Breast epithelium (tissue), 4 donors: ENCODE measurements at places on chromosomes 6 and 20. TPM values are rescaled to one million over a fixed set of nuclear protein-coding genes. Genes with fewer than 3 reads are reported as not detected.

- peaks cover 14% of the 10 kb centered on the region for H3K4me1 ChIP-seq
- no peak overlapping the region for H3K27ac ChIP-seq
- no peaks in the 10 kb centered on the region for H3K36me3 ChIP-seq
- H3K4me3 ChIP-seq: no peak overlapping the region
Measured at GRCh38 chr6:53436526-53437303, 88.0 kb upstream of the ELOVL5 start.

Gene SLC22A2
- total RNA-seq: not detected

Gene PACRG
- 0.64 TPM for total RNA-seq

GRCh38 chr6:52706001-52706400 lies 35.1 kb downstream of the TMEM14A start:
- H3K4me1 ChIP-seq: no peaks in the 10 kb centered on the region
- DNase-seq: no peak
- no peak overlapping the region for H3K4me3 ChIP-seq
- no peaks in the 10 kb centered on the region for H3K36me3 ChIP-seq
- H3K27ac ChIP-seq: no peak overlapping the region
- no peaks in the 10 kb centered on the region for H3K27me3 ChIP-seq

Gene PNLDC1
- total RNA-seq: 0.29 TPM

DNA sequence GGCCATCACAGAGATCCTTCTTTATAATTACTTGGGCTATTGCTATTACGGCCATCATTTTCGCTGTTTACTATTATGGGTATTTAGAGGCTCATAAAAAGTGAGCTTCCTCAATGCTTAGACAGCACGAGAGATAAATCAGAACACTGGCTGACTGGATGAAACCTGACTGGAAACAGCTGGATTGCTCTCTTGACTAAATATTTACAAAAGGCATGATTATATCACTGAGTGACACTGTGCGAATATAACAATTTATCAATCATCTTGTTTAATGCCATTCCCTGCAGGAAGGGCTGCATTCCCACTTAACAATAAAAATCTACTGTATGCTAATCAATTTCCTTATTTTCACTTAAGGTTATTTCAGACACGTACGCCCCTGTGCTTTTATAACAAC lies 260.1 kb upstream of the ARID1B start:
- no peak overlapping the region for H3K4me3 ChIP-seq
- no peaks in the 10 kb centered on the region for H3K27me3 ChIP-seq
- H3K27ac ChIP-seq: no peak overlapping the region
- DNase-seq: no peak
- H3K4me1 ChIP-seq: no peaks in the 10 kb centered on the region

Gene SUMO4
- 3.0 TPM for total RNA-seq

- no peak overlapping the region for H3K4me3 ChIP-seq
- no peak for DNase-seq
- H3K27me3 ChIP-seq: no peaks in the 10 kb centered on the region
- peaks cover 9% of the 10 kb centered on the region for H3K4me1 ChIP-seq
- no peak overlapping the region for H3K27ac ChIP-seq
- H3K36me3 ChIP-seq: no peaks in the 10 kb centered on the region
Measured at GRCh38 chr6:19157486-19157885, 679.7 kb upstream of the ID4 start.

Gene VGLL2
- not detected for total RNA-seq

DNA sequence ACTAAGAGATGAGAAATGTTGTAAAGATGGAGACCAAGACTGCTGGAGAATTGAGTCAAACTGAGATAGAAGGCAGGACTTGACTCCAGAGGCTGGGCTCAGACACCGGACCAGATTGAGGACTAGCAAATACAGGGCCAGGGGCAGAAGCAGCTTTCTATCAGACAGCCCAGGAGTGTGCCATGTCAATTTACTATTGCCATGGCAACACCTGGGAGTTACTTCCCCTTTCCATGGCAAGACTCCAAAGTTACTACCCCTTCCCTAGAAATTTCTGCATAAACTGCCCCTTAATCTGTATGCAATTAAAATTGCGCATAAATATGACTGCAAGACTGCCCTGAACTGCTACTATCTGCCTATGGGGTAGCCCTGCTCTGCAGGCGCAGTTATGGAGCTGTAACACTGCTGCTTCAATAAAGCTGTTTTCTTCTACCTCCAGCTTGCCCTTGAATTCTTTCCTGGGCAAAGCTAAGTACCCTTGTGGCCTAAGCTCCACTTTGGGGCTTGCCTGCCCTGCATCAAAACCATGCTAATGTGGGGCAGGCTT lies 90.1 kb upstream of the EDN1 start:
- H3K4me1 ChIP-seq: no peaks in the 10 kb centered on the region
- no peak for DNase-seq
- H3K27me3 ChIP-seq: no peaks in the 10 kb centered on the region
- no peak overlapping the region for H3K4me3 ChIP-seq

- no peaks in the 10 kb centered on the region for H3K36me3 ChIP-seq
- no peaks in the 10 kb centered on the region for H3K27me3 ChIP-seq
- H3K4me1 ChIP-seq: no peaks in the 10 kb centered on the region
- H3K27ac ChIP-seq: peak overlapping the region; percentile 99
- no peak for DNase-seq
- H3K4me3 ChIP-seq: peak overlapping the region; percentile 98
Measured at GRCh38 chr6:85644279-85644762, 1.6 kb upstream of the SYNCRIP start.

- no peak overlapping the region for H3K27ac ChIP-seq
- peak overlapping the region; percentile 65 for H3K4me3 ChIP-seq
- H3K36me3 ChIP-seq: no peaks in the 10 kb centered on the region
Measured at GRCh38 chr6:28657769-28658465, 132.2 kb downstream of the GPX5 start.

GRCh38 chr20:32168184-32168910 lies 39.2 kb downstream of the PLAGL2 start:
- no peak overlapping the region for H3K4me3 ChIP-seq
- no peak for DNase-seq
- H3K4me1 ChIP-seq: no peaks in the 10 kb centered on the region
- no peak overlapping the region for H3K27ac ChIP-seq
- H3K36me3 ChIP-seq: no peaks in the 10 kb centered on the region

Gene PPP2R5D
- 34.7 TPM for total RNA-seq

Gene NFYA
- total RNA-seq: 33.4 TPM

GRCh38 chr20:63501818-63502670 lies 3.2 kb upstream of the EEF1A2 start:
- no peaks in the 10 kb centered on the region for H3K36me3 ChIP-seq
- peaks cover 7% of the 10 kb centered on the region for H3K27me3 ChIP-seq
- peaks cover 10% of the 10 kb centered on the region for H3K4me1 ChIP-seq
- no peak for DNase-seq
- H3K4me3 ChIP-seq: no peak overlapping the region

DNA sequence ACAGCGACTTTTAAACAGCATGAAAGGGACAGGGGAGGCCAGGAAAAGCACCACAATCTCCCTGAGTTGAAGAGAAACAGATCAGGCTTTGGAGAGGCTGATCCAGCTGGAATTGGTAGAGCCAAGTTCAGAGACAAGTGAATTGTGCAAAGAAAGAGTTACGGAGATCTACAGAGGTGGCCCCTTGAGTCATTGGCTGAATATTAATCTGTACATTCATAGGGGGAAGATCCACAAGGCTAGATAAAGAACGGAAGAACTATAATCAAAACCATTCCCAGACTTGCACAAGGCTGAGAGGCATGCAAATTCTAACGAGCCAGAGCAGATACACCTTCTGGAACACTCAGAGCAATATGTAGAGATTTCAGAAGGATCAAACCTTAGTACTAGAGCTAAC lies 14.2 kb upstream of the FOXQ1 start:
- H3K27ac ChIP-seq: no peak overlapping the region
- DNase-seq: no peak
- no peaks in the 10 kb centered on the region for H3K27me3 ChIP-seq
- no peaks in the 10 kb centered on the region for H3K36me3 ChIP-seq
- no peak overlapping the region for H3K4me3 ChIP-seq

DNA sequence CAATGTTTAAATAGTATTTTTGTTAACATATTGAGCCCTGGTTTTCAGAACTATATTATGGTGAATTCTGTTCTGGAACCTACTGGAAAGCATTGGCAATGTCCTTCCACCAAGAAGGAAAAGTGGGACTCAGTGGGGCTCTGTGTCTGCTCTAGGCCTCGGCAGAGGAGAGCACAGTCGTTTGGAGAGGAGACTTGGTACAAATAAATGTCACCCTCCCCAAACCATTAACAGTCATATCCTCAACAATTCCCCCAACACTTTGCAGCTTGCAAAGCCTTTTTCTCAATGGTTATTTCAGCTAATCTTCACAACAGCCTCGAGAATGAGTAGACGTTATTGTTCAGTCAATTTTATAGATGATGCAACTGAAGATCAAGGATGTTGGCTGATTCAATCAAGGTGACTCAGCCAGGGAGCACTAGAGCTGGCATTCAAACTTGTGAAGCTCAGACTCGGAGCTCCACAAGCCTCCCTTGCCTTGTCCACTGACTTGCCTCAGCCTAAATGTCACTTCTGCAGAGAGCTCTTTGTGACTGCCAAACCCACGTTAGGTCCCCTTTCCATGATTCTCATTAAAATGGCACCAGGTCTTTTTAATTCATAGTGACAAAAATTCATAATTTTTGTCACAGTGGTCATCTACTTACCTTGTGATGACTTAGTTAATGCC lies 60.6 kb downstream of the TOX2 start:
- H3K36me3 ChIP-seq: no peaks in the 10 kb centered on the region
- H3K4me1 ChIP-seq: no peaks in the 10 kb centered on the region
- H3K27ac ChIP-seq: no peak overlapping the region

Gene TRIM10
- not detected for total RNA-seq

Gene DSP
- total RNA-seq: 165 TPM

DNA sequence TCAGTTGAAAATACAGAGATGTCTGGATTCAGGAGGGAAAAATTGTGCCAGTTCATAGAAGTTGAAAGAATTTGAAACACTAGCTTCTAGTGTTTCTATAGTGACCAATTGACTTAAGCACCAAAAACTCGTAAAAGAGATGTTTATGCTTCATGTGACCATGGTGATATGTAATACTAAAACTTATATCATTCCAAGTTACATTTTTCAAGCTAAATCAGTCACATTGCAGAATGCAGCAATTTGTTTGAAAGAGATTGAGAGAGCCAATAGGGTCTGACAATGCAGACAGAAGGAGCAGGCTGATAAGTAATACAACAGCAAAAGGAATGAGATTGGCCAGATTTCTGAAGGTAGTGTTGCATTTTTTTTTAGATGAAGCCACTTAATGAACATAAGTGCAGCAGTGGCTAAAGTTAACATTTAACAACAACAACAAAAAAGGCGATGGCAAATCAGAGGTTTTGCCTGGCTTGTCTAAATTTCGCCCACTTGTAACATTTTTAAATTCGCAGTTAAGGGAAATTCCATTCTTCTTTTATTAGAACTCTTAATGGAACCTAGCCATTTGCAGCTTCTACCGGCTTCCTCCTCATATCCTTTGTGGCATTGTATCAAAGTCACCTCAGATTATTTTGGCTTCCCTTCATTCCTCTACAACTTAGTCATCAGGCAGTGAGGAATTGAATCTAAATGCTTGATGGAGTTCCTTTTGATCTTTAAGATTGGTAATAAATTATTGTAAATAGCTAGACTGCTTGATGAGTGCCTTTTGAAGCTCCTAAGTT lies 484.0 kb upstream of the SOX4 start:
- no peaks in the 10 kb centered on the region for H3K36me3 ChIP-seq
- no peak for DNase-seq
- H3K4me3 ChIP-seq: no peak overlapping the region
- peak overlapping the region; percentile 30 for H3K27ac ChIP-seq

GRCh38 chr6:158383542-158383941 lies 71.3 kb downstream of the TULP4 start:
- H3K4me1 ChIP-seq: no peaks in the 10 kb centered on the region
- no peak for DNase-seq
- H3K36me3 ChIP-seq: no peaks in the 10 kb centered on the region
- H3K27ac ChIP-seq: no peak overlapping the region
- H3K27me3 ChIP-seq: no peaks in the 10 kb centered on the region
- H3K4me3 ChIP-seq: no peak overlapping the region

GRCh38 chr20:61934716-61935530 lies 130.8 kb downstream of the TAF4 start:
- no peak overlapping the region for H3K27ac ChIP-seq
- no peaks in the 10 kb centered on the region for H3K27me3 ChIP-seq
- H3K4me1 ChIP-seq: no peaks in the 10 kb centered on the region
- no peaks in the 10 kb centered on the region for H3K36me3 ChIP-seq

Gene TRIM15
- not detected for total RNA-seq

Gene HTR1E
- not detected for total RNA-seq

Gene PGBD1
- 4.6 TPM for total RNA-seq

Gene NKAIN4
- total RNA-seq: not detected

Gene TFAP2B
- total RNA-seq: 14.4 TPM

DNA sequence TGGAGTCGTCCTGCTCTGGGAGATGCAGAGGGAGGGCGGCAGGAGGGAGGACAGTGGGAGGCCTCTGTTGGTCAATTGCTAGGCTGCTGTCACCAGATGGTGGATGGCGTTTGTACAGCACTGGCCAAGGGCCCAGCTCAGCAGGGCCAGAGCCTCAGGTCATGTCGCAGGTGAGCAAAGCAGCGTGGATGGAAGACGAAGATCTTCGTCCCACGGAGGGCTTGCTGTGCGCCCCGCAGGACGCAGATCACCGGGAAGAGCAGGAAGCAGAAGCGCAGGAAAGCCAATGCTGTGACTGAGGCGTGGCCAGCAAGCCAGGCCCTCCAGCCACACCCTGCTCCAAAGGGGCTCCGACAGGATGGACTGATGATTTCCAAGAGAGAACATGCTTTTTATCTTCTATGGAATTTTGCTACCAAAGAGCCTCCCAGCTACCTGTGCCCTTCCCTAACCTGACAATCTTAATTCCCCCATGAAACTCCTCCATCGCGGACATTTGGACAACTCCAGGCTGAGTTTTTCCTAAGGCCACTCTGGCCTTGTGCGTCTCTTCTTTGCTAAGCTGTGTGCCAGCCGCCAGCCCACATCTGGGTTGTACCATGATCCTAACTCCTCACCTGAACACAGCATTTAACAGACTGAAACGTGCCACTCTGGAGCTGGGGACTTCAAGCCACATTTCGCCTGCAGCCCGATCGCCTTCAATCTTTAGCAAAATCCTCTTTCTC lies 3.5 kb upstream of the SLCO4A1 start:
- no peak for DNase-seq
- H3K36me3 ChIP-seq: no peaks in the 10 kb centered on the region
- no peak overlapping the region for H3K27ac ChIP-seq

DNA sequence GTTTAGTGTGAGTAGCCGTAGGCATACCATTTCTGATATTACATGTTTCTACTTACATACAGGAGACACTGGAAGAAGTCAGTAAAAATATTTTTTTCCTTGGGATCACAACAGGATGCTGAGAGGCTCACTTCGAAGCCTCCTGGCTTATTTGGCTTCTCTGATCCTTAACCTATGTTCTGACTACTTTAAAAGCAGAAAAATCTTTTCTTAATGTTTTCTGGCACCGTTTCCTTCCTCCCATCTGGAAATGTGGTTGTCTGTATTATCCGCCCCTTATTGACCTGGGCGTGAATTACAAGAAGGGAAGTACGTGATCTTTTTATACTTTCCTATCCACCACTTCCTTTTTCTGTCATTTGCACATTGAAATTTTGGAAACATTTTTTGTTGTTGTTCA lies 379.6 kb downstream of the COL12A1 start:
- no peak overlapping the region for H3K4me3 ChIP-seq
- H3K27me3 ChIP-seq: no peaks in the 10 kb centered on the region
- no peaks in the 10 kb centered on the region for H3K4me1 ChIP-seq
- peak overlapping the region; percentile 14 for H3K27ac ChIP-seq

Gene GFRAL
- not detected for total RNA-seq
